ENCODE measurements at places on chromosomes 3 and 15. TPM values are rescaled to one million over a fixed set of nuclear protein-coding genes. Genes with fewer than 3 reads are reported as not detected.
A peak's percentile ranks its signal among the peaks of the same experiment; 100 is the strongest.

DNA sequence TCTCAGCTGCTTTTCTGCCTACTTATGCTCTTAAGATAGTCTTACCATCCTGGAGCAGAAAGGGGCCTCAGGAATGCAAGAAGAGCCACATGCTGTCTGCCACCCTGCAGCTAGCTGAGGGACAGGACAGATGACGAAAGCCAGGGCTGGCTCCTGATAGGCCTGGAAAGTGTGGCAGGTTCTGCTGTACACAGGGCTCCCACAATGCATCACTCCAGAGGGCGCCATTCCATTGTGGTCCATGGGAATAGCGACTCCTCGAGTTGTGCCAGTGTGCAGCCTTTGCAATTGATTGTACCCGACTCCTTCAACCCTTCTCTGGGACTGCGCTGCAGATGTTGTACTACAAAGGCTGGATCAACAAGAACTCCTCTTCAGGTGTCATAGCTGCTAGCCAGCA, 11.2 kb downstream of the ACAN start:
- no peaks in the 10 kb centered on the region for H3K4me1 ChIP-seq
- H3K4me3 ChIP-seq = no peak overlapping the region

- no peaks in the 10 kb centered on the region for H3K27me3 ChIP-seq
- H3K4me3 ChIP-seq = no peak overlapping the region
- H3K36me3 ChIP-seq = no peaks in the 10 kb centered on the region
- DNase-seq = no peak
Observed at GRCh38 chr3:100053951-100054620, 60.2 kb downstream of the FILIP1L start.

DNA sequence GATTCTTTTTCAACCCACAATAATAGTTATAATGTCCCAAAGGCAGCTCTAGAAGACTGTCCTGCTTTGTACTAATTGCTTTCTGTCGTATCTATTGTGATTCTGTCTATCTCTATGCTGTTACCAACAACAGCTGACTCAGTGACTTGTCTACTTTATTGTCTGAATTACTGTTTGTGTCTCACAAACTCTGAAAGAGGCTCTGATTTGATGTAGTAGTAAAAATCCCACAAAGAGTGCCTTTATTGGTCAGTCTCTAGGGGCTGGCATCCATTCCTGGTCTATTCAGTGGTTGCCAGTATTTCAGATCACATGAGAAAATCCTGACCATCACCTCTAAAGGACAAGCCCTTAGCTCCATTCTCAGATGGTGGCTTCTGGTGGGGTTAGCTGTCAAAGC, 254.2 kb downstream of the NSUN3 start:
- no peaks in the 10 kb centered on the region for H3K27me3 ChIP-seq
- H3K36me3 ChIP-seq = no peaks in the 10 kb centered on the region
- H3K4me1 ChIP-seq = no peaks in the 10 kb centered on the region
- no peak for DNase-seq
- no peak overlapping the region for H3K27ac ChIP-seq
- H3K4me3 ChIP-seq = no peak overlapping the region

DNA sequence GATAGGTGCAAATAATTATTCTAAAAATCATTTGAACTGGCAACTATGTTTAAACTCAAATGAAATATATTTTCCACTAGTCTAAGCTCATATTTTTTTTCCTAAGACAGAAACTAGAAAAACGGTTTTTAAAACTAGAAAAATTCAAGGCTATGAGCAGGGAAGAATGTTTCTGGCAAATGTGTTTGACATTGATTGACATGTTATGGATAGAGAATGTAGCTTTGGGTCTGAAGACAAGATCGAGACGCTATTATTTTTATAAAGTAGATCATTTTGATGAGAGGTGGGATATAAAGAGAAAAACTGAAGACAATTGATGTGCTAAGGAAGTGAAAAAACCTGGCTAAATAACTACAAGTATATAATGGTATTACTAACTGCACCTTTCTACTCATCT, 415.2 kb downstream of the GABRB3 start:
- DNase-seq = no peak
- no peak overlapping the region for H3K27ac ChIP-seq
- H3K4me1 ChIP-seq = no peaks in the 10 kb centered on the region
- H3K27me3 ChIP-seq = no peaks in the 10 kb centered on the region
- no peaks in the 10 kb centered on the region for H3K36me3 ChIP-seq

DNA sequence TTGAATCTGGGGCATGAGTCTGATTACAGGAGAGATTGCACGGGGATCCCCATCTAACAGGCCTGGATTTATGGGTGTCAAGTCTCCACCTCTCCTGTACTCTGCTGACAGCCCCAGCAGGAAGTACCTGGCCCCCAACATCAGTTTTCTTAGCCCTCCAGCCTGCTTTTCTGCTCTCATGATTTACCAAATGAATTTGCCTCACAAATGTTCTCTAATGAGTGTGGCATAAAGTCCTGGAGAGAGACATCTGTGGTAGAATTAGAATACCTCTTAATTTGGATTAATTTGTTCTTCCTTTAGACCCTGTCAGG, 60.1 kb downstream of the FNDC3B start:
- no peaks in the 10 kb centered on the region for H3K36me3 ChIP-seq
- H3K4me3 ChIP-seq = no peak overlapping the region
- H3K4me1 ChIP-seq = peaks cover 7% of the 10 kb centered on the region
- no peak overlapping the region for H3K27ac ChIP-seq

DNA sequence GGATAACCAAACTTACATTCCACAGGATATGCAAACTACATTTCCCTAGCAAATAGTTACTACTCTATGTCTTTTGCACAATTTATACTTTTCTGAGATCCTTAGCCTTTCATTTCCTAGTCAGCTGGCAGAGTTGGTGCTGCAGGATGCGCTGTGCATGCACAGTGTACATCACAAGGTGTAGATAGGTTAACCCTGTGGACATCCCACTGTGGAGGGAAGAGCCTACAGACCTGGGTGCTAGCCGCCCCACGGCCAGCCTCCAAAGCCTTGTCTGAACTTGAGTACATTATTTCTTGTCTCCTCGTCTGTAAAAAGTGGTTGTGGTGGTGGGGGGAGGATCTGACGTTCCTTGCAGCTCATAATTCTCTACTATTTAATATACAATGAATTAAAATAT, 3.5 kb downstream of the TNFSF10 start:
- H3K27me3 ChIP-seq = no peaks in the 10 kb centered on the region
- peak overlapping the region; percentile 5 for H3K4me3 ChIP-seq
- H3K36me3 ChIP-seq = peaks cover 3% of the 10 kb centered on the region
- peaks cover 67% of the 10 kb centered on the region for H3K4me1 ChIP-seq
- no peak for DNase-seq

The SNRPA1 gene
- 16.0 TPM for total RNA-seq

The TM6SF1 gene
- 8.0 TPM for total RNA-seq

Data from adrenal gland (tissue), 19 donors.